Aorta (tissue), 5 donors: ENCODE measurements at places on chromosomes 4 and X. TPM values are rescaled to one million over a fixed set of nuclear protein-coding genes. Genes with fewer than 3 reads are reported as not detected.
A peak's percentile ranks its signal among the peaks of the same experiment; 100 is the strongest.

DNA sequence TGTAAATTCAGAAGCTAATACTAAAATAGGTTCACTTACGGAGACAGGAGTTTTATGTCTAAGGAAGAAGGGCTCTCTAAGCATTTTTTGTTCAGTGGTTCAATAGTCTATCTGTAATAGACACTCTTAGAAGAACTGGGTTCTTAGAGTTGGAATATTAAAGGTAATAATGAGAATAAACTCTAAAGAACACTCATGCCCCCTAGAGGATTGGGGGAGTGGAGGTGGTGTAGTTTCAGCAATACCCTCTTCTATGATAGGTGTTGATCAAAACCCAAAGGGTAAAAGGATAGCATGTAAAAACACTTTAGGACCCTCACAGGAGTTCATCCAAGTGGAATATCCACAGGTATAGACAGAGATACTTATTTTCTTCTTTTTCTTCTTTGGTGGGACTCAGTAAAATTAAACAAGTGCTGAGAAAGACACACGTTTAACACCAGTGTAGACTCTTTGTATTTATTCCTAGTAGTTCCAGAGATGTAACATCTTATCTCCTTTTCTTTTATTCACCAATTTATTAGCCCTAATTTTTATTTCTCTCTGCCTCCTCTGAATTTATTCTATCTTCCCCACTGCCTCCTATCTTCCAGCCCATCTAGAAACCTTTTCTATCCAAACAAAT, 25.7 kb upstream of the MND1 start:
- no peak for DNase-seq

DNA sequence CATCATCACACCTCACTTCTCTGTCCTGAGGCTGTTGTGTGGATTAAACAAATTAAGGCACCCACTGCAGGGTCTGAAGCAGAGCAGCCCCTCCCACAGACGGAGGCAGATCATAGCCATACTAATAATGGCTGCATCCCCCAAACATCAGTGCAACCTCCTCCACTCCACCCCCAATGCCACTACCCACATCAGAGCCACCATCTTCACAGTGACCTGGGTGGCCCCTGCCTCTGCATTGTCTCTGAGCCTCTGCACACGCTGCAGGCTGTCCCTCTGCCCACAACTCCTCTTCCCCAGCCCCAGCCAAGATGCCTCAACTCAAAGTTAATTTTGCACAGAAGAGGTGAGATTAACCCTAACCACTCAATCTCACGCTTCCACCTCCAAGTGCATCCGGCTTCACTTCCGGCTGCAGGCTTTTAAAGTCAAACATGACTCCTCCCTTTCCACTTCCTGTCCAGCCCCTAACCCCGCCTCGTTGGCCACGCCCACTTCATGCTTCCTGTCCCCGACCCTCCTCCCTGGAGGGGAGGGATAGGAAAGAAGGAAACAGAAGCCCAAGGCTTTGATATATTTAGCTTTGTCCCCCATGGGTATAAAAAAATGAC, 22.7 kb downstream of the JAKMIP1 start:
- no peak for DNase-seq

- peak; percentile 73 for DNase-seq
These were observed 1.7 kb downstream of the UNC5C start for GRCh38 chr4:95546866-95547714.

Gene ZFYVE28
- total RNA-seq, result 10.8 TPM

DNA sequence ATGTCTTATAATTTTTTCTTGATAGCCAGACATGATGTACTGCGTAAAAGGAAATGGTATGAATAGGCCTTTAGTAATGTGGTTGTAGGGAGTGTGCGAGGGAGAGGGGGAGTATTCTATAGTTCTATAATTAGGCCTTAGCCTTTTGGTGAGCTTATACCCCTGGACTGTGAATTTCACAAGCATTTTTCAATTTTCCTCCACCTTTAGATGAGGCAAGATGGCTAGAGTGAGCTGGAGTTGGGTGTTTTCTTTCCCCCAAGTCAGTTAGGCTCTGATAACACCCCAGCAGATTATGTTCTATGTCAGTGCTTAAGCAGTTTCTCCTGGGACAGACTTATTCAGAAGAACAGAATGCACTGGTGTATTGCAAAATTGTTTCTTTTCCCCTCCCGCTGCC, 210.2 kb upstream of the NPY2R start:
- no peak for DNase-seq

Gene GYG2
- 3.1 TPM for total RNA-seq

Gene AFF2
- 2.1 TPM for total RNA-seq

- DNase-seq, result no peak
These were observed 27.4 kb downstream of the PRSS12 start for GRCh38 chr4:118325431-118325830.

DNA sequence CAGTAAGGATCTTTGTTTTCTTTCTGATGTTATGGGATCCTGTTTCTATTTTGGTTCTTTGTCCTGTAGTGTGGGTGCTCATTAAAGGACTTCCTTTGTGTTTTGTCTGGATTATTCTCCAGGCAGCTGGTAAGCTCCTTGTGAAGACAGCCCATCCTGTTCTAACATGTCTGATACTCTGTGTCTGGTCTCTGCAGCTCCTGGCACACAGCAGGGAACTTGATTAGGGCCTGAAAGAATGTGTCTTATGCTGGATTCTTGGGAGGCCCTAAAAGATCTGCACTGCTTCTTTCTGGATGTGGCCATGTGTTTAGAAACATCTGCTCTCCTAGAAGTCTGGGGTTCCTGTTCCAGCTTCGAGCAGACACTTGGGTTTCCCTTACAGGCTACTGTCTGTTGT, 38.1 kb upstream of the ATXN3L start:
- no peak for DNase-seq

- no peak for DNase-seq
These were observed 47.5 kb downstream of the CCNI start for GRCh38 chr4:77028246-77028645.

Gene CT45A5
- not detected for total RNA-seq

Gene HELT
- not detected for total RNA-seq

Gene FGF5
- 0.15 TPM for total RNA-seq

Gene PPEF2
- total RNA-seq, result 0.36 TPM

Gene VGLL1
- not detected for total RNA-seq

GRCh38 chr4:76729460-76729859, 168.5 kb downstream of the SOWAHB start:
- DNase-seq, result no peak

DNA sequence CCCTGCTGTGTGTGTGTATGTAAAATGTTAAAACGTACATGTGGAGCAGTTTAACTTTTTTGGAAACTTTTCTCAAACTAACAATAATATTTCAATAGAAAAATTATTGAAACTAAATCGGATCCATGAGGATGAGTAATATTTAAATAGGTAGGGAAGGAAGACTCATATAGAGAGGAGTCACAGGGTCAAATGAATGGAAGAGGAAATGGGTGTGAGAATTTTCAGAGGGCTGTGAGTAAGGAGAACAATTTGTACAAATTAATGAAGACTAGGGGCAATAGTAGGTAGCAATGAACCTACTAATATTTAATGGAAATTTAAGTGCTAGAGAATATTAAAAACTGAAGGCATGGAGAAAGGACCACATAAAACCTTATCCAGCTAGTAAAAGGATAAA, 290.7 kb upstream of the PCDH18 start:
- no peak for DNase-seq

DNA sequence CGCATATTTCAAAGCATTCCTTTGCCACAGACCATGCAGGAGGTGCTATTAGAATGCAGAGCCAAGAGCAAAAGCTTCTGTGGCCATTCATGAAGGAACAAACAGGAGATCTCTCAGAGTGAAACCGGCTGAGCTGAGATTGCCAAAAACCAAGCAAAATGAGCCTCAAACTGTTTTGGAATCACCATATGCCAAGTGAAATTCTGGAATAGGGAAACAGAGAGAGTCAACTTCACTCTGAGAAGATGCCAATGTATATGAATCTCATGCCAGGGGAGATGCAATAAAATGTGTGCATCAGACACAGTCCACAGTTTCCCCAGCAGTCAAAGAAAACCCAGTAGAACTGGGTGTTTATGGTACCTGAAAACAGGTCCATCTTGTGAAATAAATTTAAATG, 42.3 kb downstream of the SRPX start:
- DNase-seq, result no peak

- DNase-seq, result no peak
These were observed 644.2 kb downstream of the ZNF674 start for GRCh38 chrX:45900766-45901615.

DNA sequence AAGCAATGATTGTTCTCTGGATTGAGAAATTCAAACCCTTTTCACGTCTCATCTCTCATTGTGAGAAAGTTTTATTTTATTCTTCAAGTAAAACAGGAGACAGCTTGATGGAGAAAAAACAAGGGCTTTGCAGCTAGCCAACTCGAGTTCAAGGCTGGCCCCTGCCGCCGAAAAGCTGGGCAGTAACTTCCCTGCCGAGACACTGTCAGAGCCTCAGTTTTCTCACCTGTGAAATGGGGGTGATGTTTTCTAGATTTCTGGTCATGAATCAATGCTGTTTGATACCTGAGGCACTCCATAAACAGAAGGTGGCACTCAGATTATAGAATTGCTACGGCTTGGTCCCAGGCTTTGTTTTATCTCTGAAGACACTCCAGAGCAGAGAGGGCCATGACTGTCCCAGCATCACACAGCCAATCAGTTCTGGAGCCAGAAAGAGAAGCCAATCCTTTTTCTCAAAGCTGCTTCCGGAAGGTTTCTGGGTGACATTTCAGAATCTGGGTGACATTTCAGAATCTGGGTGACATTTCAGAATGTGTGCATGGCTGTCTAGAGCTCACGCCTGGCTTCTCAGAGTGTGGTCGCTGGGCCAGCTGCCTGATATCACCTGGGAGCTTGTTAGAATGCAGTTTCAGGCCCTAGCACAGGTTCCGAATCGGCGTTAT, 33.2 kb downstream of the HMX1 start:
- no peak for DNase-seq

GRCh38 chr4:121139533-121140222, 24.4 kb downstream of the TNIP3 start:
- no peak for DNase-seq

- no peak for DNase-seq
These were observed at the start of gene GLRA2 for GRCh38 chrX:14529290-14529989. TSS of gene GLRA2 (plus strand) at chrX:14529536. CDS start at chrX:14530058, 522 bp downstream.

- DNase-seq, result no peak
These were observed 1720.2 kb downstream of the PCDH7 start for GRCh38 chr4:32440391-32440790.

Gene C4orf50
- total RNA-seq, result 0.03 TPM

GRCh38 chr4:159104694-159105414, 2.0 kb downstream of the RAPGEF2 start:
- no peak for DNase-seq

DNA sequence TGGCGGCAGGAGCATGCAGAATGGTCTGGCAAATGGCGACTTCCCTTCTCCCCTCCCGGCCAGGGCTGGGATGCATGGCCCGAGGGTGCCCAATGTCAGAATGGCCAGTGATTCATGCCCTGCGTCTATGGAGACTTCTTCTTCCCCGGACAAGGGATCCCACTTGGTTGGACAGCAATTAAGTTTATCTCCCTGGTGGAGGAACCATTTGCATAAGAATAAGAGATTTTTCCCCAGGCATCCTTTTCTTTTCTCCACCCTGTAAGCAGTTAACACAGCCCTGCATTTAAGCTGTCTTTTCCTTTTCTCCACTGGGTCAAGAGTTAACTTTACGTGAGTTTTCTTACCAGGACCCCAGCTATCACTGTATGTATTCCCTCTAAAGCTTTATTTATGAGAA, 856.6 kb downstream of the GLUD2 start:
- no peak for DNase-seq

- DNase-seq, result no peak
These were observed 47.6 kb downstream of the HTT start for GRCh38 chr4:3122081-3122563.
